ENCODE measurements at places on chromosomes 2 and 18. TPM values are rescaled to one million over a fixed set of nuclear protein-coding genes. Genes with fewer than 3 reads are reported as not detected.

SPR gene
- 1.2 TPM for total RNA-seq

GRCh38 chr2:168456521-168457189 lies 583 bp downstream of the CERS6 start:
- DNase-seq = no peak

- DNase-seq = peak; percentile 57
Observed at GRCh38 chr2:144519934-144520731, at the start of gene ZEB2. ZEB2 (minus strand) TSS chr2:144520119; CDS start chr2:144517350, 2,769 bp downstream.

DNA sequence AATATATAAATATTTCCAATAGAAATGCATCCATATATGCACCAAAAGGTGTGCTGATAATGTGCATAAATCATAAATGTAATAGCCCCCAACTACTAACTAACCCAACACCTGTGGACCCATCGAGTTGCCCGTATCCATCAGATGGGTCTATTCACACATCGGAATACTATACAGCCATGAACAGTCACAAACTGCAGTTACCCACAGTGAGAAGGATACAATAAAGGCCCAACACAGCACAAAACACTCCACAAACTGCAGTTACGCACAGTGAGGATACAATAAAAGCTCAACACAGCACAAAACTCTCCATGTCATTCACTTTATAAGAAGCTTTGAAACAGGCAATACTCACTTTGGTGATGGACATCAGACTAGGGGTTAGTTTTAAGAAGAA lies 145.3 kb upstream of the OTOS start:
- DNase-seq = no peak
